ENCODE measurements at places on chromosomes 11 and 22.

GRCh38 chr22:32596471-32596870, 121.9 kb downstream of the FBXO7 start:
- DNase-seq = no peak

GRCh38 chr11:108536783-108537182, 38.6 kb upstream of the POGLUT3 start:
- DNase-seq = no peak

GRCh38 chr22:49333206-49333605, 494.5 kb downstream of the BRD1 start:
- DNase-seq = no peak

- no peak for DNase-seq
These were observed 19.3 kb downstream of the SCARF2 start for GRCh38 chr22:20418211-20418788.

DNA sequence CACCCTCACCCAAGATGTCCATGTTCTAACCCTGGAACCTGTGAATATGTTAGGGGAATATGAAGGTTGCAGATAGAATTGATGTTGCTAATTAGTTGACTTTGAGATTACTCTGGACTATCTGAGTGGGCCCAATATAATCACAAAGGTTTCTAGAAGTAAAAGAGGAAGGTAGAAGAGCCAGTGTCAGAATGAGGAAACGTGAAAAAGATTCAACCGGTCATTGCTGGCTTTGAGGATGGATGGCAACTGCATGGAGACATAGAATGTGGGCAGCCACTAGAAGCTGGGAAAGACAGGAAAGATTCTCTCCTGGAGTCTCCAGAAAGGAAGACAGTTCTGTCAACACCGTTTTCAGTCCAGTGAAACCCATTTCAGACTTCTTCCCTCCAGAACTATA, 86.6 kb downstream of the CLPB start:
- DNase-seq = no peak

GRCh38 chr11:44885919-44886789, 64.5 kb downstream of the TP53I11 start:
- DNase-seq = no peak

DNA sequence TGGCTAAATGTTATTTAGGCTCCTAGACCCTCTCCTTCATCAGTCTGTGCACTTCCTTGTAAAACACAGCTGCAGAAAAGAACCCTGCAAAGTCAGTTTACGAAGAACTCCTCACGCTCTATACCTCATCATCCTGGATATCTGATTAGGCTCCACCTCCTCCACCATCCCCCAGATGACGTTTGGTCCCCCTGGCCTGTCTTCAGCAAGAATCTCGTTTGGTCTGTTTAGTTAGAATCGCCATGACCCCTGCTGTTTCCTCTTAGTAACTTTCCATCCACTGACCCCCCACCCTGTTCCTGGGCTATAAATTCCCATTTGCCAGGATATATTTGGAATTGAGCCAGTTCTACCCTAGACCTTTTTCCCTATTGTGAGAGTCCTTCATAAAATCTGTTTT, 214.1 kb downstream of the OPCML start:
- DNase-seq = no peak

DNA sequence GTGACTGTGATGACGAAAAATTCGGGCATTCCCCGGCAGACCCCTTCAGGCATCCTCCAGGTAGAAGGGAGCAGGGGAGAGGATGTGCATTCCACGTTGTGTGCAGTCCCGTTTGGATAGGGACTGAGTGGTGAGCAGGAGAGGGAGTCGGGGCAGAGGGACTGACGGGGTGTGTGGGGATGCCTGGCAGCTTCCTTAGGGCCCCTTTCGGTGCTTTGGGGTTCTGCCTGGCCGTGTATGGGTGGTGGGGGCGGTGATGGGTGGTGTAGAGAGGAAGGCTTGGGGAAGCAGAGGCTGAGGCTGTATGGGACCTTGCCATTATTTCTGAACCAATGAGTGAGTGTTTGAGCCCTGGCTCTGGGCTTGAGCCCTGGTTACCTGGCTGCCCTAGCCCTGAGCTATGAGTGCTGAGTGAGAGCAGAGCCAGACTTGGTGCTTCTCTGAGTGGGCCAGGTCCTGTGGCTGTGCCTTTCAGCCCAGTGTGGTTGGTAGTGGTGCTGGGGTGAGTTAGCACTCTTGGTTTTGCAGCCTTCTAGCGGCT, 914 bp downstream of the INPPL1 start:
- DNase-seq = no peak

GRCh38 chr11:63567044-63567840, 4.1 kb upstream of the PLAAT2 start:
- peak; percentile 55 for DNase-seq
